ENCODE measurements at places on chromosomes 2 and 18. TPM values are rescaled to one million over a fixed set of nuclear protein-coding genes. Genes with fewer than 3 reads are reported as not detected.

The XIRP2 gene
- total RNA-seq, result under 0.01 TPM

The DLGAP1 gene
- total RNA-seq, result 0.34 TPM

The GLI2 gene
- 4.0 TPM for total RNA-seq

The POTEJ gene
- not detected for total RNA-seq

The TMEM163 gene
- total RNA-seq, result not detected

The LCLAT1 gene
- total RNA-seq, result 7.7 TPM

The GAL3ST2 gene
- 0.09 TPM for total RNA-seq

The NCKAP5 gene
- 1.1 TPM for total RNA-seq

The PLCD4 gene
- total RNA-seq, result 7.6 TPM

The ASPRV1 gene
- total RNA-seq, result 0.43 TPM

The RANBP2 gene
- 37.6 TPM for total RNA-seq

The ACTR1B gene
- total RNA-seq, result 59.7 TPM

The RGPD8 gene
- total RNA-seq, result 2.8 TPM

The SLC5A7 gene
- not detected for total RNA-seq

The SCYGR4 gene
- total RNA-seq, result not detected

The CROCC2 gene
- 0.26 TPM for total RNA-seq
